ENCODE measurements at places on chromosomes 5 and 9. TPM values are rescaled to one million over a fixed set of nuclear protein-coding genes. Genes with fewer than 3 reads are reported as not detected.

GRCh38 chr9:101673642-101674041, 64.8 kb downstream of the GRIN3A start:
- no peak for DNase-seq

DNA sequence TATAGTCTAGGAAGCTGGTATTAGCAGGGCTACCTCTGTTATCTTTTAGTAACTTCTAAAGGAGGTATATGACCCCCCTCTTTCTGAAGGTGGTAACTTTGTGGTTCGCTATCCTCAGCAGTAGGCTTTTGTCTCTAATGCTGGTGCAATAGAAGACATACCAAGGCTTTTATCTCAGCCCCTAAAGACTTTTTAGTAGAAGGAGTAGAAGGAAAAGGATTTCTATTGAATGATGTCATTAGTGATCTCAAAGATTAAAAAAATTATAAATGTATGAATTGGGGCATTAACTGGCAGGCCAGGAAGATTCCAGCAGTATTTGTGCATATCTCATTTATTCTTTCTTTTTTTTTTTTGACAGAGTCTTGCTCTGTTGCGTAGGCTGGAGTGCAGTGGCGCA, 78.2 kb downstream of the RAI14 start:
- no peak for DNase-seq

- DNase-seq: no peak
Observed at GRCh38 chr9:7328453-7328852, 471.1 kb downstream of the DMAC1 start.

- DNase-seq: no peak
Observed at GRCh38 chr5:10647640-10648039, 83.8 kb downstream of the ANKRD33B start.

DNA sequence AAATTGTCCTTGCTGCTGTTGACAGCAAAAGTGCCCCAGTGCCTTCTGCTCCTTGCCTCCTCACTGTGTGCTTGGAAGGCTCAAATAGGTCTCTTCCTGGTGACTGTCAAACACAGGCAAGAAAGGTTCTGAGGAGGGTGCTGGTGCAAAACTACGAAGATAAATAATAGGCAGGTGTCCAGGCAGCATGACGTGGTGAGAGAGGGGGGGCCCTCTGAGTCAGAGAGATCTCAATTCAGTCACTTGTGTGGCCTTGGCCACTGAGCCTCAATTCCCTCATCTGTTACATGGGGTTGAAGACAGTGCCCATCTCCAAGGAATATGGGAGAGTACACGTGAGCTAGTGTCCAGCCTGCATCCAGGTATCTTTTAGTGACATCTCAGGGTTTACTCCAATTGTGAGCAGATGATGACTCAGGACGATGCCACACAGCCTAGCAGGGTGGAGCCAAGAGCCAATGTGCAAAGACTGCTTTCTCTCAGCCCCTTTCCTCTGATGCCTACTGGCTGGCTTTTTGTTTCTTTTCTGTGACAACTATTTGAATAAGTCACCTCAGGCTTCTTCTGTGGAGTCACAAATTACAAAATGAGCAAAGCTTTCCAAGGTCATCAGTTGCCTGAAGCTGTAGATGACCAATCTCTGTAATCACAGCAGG, 29.7 kb upstream of the SMIM32 start:
- DNase-seq: no peak

- peak; percentile 95 for DNase-seq
Observed at GRCh38 chr5:178940569-178941360, at the start of gene ZNF454. Gene ZNF454, plus strand, starts transcription at chr5:178941198. Its CDS starts 1,594 bp downstream, at chr5:178942792.

DNA sequence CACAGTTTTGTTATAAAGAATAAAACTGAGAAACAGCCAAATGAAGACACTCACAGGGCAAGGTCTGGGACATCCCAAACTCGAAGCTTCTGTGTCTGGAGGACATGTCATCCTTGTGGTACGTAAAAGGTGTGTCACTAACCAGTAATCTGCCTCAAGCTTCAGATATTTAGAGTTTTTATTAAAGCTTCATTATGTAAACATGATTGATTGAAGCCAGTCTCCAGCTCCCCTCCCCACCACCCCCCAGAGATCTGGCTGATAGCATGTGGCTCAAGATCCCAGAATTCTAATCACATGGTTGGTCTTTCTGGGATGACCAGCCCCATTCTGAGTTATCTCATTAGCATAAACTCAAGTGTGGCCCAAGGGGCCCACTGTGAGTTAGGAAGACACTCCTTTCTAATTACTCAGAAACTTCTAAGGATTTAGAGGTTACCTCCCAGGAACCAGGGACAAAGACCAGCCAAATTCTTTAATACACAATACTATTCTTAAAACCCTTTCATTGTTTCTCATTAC, 31.4 kb upstream of the ERAP1 start:
- DNase-seq: no peak

DNA sequence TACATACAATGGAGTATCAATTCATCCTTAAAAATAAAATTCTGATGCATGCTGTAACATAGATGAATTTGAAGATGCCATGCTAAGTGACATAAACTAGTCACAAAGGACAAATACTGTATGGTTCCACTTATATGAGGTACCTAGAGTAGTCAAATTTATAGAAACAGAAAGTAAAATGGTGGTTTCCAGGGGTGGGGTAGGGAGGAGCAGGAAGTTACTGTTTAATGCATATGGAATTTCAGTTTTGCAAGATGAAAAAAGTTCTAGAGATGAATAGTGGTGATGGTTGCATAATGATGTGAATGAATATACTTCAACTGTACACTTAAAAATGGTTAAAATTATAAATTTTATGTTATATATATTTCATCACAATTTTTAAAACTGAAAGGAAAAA, 57.3 kb upstream of the FNIP1 start:
- DNase-seq: no peak

GRCh38 chr5:168227973-168228615, 63.4 kb upstream of the WWC1 start:
- no peak for DNase-seq

GRCh38 chr9:36566813-36567221, 5.9 kb upstream of the MELK start:
- DNase-seq: no peak

GRCh38 chr5:54098267-54098666, 212.1 kb downstream of the ARL15 start:
- no peak for DNase-seq

DNA sequence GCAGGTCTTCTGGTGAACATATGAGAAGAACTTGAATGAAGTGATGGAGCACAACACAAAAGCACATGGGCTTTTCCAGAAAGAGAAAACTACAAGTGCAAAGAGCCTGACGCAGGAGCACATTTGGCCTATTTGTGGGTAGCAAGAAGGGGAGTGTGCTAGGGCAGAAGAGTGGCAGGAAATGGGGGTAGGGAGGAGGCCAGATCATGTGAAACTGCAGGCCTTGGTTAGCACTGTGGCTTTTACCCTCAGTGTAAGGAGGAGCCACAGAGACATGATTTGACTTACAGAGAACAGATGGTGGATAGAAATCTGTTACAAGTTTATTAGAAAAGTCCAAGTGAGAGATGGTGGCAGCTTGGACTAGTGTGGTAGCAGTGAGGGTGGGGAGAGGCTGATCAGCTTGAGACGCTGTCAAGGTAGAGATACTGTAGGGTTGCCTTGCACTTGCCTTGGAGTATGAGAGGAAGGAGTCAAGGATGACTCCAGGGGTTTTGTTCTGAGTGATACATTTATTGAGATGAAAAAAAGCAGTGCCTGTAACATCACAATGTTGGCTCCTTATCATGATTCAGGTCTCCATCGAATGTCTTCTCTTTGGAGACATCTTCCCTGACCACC, 126.7 kb downstream of the PPP2R2B start:
- DNase-seq: no peak

GRCh38 chr5:90868799-90869198, 310.2 kb downstream of the ADGRV1 start:
- no peak for DNase-seq

GRCh38 chr5:153209016-153209415, 281.5 kb upstream of the GRIA1 start:
- DNase-seq: no peak

DNA sequence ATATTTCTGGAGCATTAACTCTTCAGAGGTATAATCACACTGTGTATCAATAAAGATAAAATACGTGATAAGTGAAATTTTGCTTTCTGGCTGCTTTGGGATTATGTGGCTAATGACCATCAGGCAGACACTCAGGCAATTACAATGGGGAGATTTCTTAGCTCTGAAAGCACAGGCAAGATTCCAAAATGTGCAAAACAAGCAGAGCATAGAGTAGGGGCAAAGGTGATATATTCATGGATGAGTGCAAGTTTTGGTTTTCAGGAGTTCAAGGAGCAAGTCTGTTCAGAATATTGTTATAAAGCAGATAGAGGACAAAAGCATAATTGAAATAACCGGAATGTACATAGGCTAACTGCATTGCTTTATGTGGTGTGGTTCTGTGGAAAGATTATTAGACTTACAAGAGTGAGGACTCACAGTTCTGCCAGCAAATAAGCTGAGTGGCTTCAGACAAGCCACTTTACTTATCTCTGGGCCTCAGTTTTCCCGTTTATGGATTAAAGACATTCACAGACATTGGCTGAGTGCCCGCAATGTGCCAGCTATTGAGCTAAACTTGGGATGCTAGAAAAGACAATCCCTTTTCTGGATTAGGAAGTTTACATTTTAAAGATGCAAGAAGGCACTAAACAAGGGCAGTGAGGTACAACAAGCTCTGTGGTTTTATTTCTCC, 945.6 kb upstream of the ARRDC3 start:
- no peak for DNase-seq

DNA sequence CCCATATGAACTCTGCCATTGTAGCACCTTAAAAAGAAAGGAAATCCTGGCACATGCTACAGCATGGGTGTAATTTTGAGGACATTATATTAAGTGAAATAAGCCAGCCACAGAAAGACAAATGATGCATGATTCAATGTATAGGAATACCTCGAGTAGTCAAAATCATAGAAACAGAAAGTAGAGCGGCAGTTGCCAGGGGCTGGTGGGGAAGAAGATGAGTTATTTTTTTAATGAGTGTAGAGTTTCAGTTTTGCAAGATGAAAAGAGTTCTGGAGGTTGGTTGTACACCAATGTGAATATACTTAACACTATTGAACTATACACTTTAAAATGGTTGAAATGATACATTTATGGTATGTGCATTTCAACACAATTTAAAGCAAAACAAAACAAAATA, 133.0 kb downstream of the ZDHHC21 start:
- DNase-seq: no peak

The COL15A1 gene
- 26.8 TPM for polyA plus RNA-seq

The CCDC171 gene
- polyA plus RNA-seq: 4.3 TPM

The PTGDS gene
- polyA plus RNA-seq: 34.0 TPM

The GPBP1 gene
- 162 TPM for polyA plus RNA-seq

The SLC4A9 gene
- 18.2 TPM for polyA plus RNA-seq
